ENCODE measurements at places on chromosomes 2 and 18.

DNA sequence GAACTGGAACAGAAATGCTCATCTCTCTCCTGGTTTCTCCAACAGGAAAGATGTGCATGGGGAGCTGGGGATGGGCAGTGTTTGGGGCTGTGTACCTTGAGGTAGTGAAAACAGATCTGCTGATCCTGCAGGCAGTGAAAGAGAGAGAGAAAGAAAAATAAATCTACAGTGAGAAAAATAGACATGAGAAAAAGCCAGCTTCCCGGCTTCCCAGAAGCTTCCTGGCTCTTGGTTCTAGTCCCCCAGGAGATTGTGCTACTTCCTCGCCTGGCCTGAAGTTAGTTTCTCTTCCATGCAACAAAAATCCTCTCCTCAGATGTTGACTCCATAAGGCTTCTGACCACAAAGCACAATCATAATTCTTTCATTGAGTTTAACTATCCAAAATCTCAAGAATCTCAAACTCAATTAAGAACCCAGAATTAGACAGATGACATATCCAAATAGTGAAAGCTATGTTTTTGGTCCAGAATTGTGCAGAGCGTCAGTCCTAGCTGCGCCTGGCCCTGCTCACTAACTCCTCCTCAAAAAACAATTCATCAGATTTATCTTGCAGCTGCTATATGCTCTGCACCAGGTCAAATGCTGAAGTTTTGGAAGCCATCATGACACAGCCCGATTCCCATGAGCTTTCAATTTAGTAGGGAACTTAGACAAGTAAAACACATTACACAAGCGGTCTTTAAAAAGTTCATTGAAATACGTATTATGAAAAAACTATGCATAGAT, 20.1 kb upstream of the NAB1 start:
- DNase-seq, result no peak

- DNase-seq, result no peak
Measured at GRCh38 chr2:6957031-6957714, 40.0 kb downstream of the RNF144A start.

DNA sequence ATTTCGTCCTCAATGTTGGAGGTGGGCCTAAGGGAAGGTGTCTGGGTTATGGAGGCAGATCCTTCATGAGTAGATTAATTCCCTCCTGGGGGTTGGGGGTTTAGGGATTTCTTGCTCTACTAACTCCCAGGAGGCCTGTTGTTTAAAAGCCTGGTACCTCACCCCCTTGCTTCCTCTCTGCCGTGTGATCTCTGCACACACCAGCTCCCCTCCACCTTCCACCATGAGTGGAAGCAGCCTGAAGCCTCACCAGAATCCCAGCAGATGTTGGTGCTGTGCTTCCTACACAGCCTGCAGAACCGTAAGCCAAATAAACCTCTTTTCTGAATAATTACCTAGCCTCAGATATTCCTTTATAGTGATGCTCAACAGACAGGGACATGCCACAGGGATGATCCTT, 141.5 kb downstream of the ZNF516 start:
- DNase-seq, result no peak

DNA sequence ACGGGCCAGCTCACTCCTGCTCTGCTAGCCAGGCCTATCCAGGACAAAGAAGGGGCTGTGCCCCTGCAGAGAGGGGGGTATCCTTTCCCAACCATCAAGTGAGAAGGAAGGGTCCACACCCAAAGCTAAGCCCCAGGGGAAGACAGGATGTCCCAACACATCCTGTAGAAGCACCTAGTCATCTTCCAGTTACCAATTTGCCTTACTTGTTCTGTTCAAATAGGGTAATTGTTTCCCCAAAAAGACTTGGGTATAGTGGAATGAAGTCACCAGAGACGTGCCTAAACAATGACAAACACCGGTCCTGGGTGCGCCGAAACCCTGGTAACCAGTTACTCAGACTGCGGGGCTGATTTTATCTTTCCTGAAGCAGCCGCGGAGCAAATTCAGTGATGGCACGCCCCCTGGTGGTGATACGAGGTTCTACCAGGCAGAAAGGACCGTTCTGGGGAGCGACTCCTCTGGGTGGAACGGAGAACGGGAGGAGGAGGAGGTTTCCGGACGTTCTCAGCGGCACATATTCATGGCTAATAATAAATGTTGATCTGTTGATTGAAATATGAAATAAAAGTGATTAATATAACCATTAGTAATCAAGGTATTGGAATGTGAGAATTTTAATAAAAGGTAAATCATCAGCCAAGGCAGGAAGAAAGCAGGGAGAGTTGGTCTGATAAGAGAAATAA, 109.3 kb upstream of the STON1 start:
- DNase-seq, result peak; percentile 93

DNA sequence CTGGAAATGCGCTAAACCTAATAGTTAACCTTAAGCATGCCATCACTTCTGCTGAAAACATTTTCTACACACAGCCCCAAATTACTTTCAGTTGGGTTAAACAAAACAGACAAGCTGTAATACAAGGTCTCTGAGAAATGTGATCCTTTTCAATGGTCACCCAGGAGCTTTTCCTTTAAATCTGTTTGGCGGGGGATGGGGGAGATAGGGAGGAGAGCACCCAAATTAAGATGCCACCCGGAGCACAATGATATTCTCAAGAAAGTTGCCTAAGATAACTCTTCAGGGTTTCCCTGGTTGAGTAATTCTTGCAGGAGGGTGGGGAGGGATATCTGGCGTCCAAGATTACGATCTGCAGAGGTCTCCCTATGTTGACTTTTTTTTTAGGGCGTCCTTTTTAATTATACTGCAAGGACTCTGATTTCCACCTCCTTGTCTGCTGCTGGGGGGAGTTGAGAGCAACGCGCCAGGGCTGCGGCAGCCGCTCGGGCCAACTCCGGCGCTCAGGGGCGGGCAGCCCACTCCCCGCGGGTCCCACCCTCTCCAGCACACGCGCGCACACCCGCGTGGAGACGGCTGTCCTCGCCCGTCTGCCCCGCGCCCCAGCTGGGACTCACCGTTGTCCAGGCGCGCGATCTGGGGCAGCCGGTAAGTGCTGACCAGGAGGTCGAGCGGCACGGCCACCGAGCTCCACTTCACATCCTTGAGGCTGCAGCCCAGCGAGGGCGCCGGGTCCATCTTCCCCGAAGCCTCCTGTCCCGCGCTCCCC, 807 bp downstream of the GAREM1 start:
- peak; percentile 33 for DNase-seq

- no peak for DNase-seq
Measured at GRCh38 chr2:220572385-220572784, 945.0 kb downstream of the SLC4A3 start.

All from CD4-positive, alpha-beta T cell (primary cell).